ENCODE measurements at places on chromosomes 12 and 14.

DNA sequence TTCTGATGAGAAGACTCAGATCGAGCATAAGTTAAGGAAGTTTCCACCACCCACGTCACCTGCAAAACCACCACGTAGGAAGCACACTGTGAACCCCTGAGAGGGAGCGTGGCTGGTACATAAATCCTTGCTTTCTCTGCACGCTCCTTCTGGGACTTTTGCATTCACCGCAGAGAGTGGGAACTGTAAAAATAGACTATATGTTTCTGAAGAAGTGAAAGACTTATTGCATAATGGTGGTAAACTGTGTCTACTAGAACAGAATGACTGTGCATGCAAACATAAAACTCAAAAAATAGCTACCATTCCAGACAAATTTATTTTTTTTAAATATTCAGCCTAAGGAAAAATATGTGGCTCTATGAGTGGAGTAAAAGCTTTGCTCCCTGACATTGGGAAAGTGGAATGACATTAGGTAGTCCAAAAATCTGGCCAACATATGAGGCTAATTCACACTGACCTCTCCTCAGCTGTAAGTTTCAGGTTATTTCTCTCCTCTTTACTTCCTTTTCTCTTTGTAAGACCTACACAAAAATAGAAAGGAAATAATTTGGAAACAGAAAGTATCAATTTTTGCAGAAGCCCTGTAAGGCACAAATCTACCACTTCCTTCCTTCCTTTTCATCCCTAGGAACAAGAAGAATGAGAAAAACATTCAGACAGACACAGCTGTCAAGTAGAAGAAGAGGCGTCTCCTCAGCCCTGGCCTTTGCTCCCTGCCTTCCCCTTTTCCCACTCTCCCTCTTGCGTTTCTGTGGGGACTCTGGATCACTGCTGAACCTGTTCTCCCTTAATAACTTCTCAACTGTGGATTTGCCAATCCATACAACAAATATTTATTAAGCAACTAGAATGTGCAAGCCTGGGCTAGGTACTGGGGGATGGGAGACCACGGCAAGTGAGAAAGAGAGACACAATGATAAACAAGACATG is 264.3 kb upstream of the FOXN3 start:
- DNase-seq = peak; percentile 46

DNA sequence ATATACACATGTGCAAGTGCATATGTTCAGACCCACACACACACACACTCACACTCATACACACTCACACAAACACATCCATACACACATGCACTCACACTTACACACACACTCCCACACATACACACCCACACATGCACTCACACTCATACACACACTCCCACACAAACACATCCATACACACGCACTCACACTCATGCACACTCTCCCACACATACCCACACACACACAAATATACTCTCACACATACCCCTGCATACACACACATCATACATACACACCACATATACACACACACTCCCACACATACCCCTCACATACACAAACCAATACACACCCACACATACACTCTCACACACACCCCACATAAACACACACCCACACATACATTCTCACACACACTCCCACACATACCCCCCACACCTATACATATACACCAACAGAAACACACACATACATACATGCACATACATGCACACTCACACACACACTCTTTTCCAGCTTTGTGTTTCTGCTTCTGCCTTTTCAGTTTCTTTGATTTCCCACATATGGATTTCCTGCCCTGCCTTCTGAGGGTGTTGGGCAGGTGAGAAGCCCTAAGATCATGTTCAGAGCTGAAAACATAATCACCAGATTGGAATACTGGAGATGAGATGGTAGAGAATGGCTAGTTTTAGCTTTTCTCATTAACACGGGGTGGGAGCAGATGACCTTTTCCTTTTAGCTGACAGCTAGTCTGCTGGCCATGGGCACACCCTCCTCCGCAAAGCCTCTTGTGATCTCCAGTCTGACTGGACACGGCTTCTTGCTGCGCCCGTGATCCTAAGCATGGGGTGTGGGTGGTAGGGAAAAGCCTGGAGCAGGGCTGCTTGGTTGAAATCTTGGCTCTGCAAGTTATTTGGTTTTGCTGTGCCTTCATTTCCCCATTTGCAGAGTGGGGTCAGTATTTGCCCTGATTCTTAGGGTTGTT is 214.0 kb downstream of the CHST11 start:
- no peak for DNase-seq

GRCh38 chr14:29803045-29803444 is 124.6 kb downstream of the PRKD1 start:
- no peak for DNase-seq

- DNase-seq = no peak
These were observed 30.8 kb upstream of the BDKRB2 start for GRCh38 chr14:96173636-96174475.

DNA sequence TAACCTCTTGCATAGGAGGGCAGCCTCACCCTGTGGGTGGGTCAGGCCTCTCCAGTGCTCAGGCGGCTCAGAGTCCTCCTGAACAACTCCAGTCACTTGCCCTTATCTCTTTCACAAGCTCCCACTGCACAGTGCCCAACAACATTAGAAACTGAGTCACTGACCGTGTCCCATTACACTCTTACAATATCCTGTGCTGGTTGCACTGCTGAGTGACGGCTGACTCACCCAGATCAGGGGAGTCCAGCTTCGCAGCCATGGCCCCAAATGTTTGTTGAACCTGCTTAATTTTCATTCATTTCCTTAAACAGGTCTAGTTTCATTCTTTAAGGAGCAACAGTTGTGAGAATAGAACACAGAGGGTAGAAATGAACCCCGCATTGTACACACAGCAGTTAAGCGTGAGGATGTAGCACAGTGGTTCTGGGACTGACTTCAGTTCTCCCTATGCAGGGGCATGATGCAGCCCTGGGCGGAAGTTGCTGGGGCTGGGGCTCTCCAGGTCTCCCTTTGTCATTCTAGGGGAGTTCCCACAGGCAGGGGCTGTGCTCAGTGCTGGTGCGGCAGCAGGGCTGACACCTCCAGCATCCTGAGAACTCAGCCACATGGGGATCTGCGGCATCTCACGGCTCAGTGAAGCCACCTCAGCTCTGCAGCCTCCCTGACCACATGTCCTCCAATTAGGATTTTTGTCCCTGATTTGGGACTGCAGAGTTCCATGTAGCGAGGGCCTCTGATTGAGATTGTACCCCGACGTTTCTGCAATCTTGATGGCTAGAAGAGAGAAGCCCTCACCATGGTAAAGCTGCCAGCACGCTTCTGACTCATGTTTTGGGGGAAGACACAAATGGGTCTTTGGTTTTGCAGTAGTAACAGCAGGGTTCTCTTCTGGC is 16.1 kb downstream of the GPR68 start:
- DNase-seq = no peak

DNA sequence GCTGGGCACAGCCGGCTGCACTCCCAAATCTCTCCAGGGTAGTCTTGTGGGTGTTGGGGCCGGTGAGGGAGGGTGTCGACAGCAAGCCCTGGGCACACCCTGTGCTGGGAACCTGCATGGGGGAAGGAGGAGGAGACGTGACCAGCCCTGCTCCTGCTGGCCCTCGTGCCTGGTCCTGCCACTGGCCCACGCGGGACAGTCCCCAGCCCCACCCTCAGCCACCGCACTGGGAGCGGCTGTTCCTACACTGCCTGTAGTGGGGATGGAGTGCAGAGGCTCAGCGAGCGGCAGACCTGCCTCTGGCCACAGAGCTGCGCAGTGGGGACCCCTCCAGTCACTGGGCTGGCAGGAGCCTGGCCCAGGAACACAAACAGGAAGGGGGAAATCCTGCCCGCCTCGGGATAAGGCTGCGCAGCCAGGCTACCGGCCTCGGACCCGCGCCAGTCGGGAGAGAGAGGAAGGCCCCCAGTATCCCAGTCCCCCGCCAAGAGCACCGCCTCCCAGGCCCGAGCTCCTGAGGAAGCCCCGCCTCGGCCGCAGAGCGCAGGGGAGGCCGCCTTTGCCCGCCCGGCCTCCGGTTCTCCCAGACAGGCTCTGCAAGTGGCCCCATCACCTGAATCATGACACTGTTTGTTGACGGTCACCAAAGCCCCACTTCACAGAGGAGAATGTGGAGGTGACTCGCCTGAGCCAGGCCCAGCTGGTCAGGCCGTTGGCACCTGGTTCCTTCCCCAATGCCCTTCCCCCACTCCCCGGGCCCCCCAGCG is 10.6 kb downstream of the AHNAK2 start:
- DNase-seq = no peak

DNA sequence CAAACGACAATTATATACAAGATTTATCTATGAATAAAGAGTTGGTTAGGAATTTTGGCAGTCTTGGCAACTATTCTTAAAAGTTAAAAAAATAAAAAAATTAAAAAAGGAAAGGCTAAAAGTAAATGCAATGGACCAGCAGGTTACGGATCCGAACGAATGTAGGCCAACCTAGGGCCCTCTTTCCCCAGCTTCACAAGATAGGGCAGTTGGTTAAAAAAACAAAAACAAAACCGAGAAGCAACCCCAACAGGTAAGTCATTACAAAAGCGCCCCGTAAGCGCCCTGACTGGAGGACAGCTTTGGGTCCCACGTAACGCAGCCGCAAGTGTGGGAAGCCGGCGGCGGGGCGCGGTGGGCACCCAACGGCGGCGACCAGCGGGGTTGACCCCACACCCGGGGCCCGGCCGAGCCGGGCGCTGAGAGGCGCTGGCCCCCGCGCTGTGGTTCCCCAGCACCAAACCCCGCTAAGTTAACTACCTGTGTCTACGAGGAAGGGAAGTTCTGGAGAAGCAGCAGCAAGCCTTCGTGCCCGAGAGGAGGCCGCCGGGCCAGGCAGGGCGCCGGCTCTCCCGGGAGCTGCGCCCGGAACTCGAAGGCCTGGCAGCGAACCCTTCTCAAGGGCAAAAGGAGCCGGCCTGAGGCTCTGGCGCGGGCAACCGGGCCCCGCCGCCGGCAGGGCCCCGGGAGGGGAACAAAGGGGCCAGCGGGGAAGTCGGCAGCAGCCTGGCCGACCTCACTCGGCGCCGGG is 882 bp downstream of the HECTD1 start:
- DNase-seq = peak; percentile 47

DNA sequence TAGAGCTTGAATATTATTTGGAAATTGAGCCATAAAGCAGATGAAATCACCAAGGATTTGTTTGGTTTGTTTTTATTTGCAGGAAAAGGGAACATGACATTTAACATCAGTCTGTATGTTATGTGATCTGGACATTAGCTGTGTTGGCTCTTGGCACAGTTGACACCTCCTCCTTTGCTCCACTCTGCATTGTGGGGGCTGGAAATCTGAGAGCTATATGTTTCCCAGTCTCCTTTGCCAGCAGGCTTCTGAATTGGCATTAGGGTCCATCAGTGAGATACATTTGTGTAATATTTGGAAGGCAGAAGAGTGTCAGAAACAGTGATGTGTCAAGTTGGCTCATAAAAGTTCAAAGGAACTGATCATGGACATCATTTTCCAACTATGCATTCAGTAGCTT is 322.1 kb upstream of the ATP2B1 start:
- DNase-seq = no peak

DNA sequence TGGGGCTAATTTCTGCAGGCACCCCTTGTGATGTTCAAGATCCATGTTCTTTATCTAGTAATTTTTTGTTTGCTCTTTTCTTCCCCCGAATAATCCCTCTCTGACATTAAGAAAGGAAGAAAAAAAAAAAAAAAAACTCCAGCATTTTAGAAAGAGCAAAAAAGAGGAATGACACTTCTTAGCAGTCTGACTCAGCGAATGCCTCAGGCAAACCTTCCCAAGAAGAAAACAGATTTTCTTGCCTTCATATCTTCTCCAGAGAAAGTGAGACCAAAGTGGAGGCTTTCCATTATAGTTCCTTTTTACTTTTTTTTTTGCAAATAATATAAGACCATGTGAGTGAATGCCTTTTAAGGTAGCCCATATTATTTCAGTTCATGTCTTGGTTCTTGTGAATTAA is 479.0 kb upstream of the SYT1 start:
- DNase-seq = no peak

Measured in transverse colon (tissue), 4 donors.